ENCODE measurements at places on chromosomes 7 and 10. TPM values are rescaled to one million over a fixed set of nuclear protein-coding genes. Genes with fewer than 3 reads are reported as not detected.

NPC1L1 gene
- total RNA-seq, result not detected

TMEM130 gene
- not detected for total RNA-seq

ADD3 gene
- total RNA-seq, result 29.5 TPM

RASA4B gene
- total RNA-seq, result 4.6 TPM

ASIC3 gene
- total RNA-seq, result not detected

CLCN1 gene
- not detected for total RNA-seq

FZD1 gene
- total RNA-seq, result 6.0 TPM

IGFBP3 gene
- 71.4 TPM for total RNA-seq

TFPI2 gene
- 59.8 TPM for total RNA-seq

SPDYE11 gene
- not detected for total RNA-seq

ATOH7 gene
- not detected for total RNA-seq

MOGAT3 gene
- total RNA-seq, result not detected

TLX1 gene
- total RNA-seq, result not detected

IL15RA gene
- total RNA-seq, result 52.3 TPM

TMEM176B gene
- total RNA-seq, result not detected

CLIP2 gene
- 30.0 TPM for total RNA-seq

EN2 gene
- total RNA-seq, result not detected

MNX1 gene
- not detected for total RNA-seq

STEAP4 gene
- total RNA-seq, result not detected

CALY gene
- not detected for total RNA-seq

SNCG gene
- 77.7 TPM for total RNA-seq

KNDC1 gene
- total RNA-seq, result 0.13 TPM

KIAA1217 gene
- 25.7 TPM for total RNA-seq

GOLGA7B gene
- 0.05 TPM for total RNA-seq

NME8 gene
- not detected for total RNA-seq

OR2A42 gene
- total RNA-seq, result not detected

LAMB4 gene
- 0.13 TPM for total RNA-seq

MMP21 gene
- not detected for total RNA-seq

IRF5 gene
- 2.9 TPM for total RNA-seq

PYROXD2 gene
- total RNA-seq, result 2.1 TPM

PPP1R17 gene
- total RNA-seq, result not detected

DCLRE1A gene
- 5.5 TPM for total RNA-seq

ZSCAN25 gene
- total RNA-seq, result 16.0 TPM

PTPRN2 gene
- 12.1 TPM for total RNA-seq

PTF1A gene
- not detected for total RNA-seq

GJC3 gene
- total RNA-seq, result not detected

PDZD7 gene
- total RNA-seq, result 0.07 TPM

C7orf57 gene
- 0.15 TPM for total RNA-seq

MSMB gene
- not detected for total RNA-seq

FGFBP3 gene
- total RNA-seq, result 0.33 TPM

OR2A5 gene
- not detected for total RNA-seq

HTR7 gene
- not detected for total RNA-seq

TDRD1 gene
- total RNA-seq, result not detected

DGKB gene
- not detected for total RNA-seq

WDR86 gene
- total RNA-seq, result not detected

CAV1 gene
- 1,819 TPM for total RNA-seq

PEX1 gene
- total RNA-seq, result 8.5 TPM

SHTN1 gene
- 2.1 TPM for total RNA-seq

SLC18A3 gene
- not detected for total RNA-seq

HOXA11 gene
- total RNA-seq, result 4.0 TPM

SORCS1 gene
- not detected for total RNA-seq

DUS4L gene
- total RNA-seq, result 9.7 TPM

GFRA1 gene
- total RNA-seq, result 3.7 TPM

ADAMTS14 gene
- total RNA-seq, result not detected

AKR1C2 gene
- 0.89 TPM for total RNA-seq

INTS15 gene
- total RNA-seq, result 24.4 TPM

CTAGE4 gene
- not detected for total RNA-seq

Measured in mammary microvascular endothelial cell (primary cell).